Cortex of kidney (tissue), 1 donor: ENCODE measurements at places on chromosomes 2 and 18.

DNA sequence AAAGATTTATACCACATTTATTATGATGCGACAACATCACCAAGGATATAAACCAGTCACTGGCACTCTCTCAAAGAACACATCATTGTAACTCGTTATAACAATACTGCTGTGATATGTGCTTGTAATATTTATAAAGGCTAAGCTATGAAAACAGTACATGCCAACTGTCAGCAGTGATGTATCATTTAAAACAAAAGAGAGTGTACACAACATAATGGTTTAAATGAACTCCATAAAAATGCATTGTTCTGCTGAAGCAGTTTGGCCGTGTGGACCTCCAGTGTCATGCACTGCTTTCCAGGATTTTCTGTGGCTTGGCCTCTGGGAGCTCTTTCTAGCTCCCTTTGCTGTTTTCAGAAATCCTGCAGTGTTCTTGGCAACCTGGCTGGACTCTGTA is 215.6 kb downstream of the MTX2 start:
- DNase-seq, result no peak

GRCh38 chr2:9378433-9379390 is 44.6 kb downstream of the ITGB1BP1 start:
- DNase-seq, result no peak

GRCh38 chr18:45071956-45072355 is 391.3 kb downstream of the SETBP1 start:
- no peak for DNase-seq

- DNase-seq, result no peak
These were observed 512.1 kb upstream of the SYT4 start for GRCh38 chr18:43789234-43790000.

GRCh38 chr2:181304011-181304844 is 153.0 kb upstream of the ITGA4 start:
- DNase-seq, result no peak

DNA sequence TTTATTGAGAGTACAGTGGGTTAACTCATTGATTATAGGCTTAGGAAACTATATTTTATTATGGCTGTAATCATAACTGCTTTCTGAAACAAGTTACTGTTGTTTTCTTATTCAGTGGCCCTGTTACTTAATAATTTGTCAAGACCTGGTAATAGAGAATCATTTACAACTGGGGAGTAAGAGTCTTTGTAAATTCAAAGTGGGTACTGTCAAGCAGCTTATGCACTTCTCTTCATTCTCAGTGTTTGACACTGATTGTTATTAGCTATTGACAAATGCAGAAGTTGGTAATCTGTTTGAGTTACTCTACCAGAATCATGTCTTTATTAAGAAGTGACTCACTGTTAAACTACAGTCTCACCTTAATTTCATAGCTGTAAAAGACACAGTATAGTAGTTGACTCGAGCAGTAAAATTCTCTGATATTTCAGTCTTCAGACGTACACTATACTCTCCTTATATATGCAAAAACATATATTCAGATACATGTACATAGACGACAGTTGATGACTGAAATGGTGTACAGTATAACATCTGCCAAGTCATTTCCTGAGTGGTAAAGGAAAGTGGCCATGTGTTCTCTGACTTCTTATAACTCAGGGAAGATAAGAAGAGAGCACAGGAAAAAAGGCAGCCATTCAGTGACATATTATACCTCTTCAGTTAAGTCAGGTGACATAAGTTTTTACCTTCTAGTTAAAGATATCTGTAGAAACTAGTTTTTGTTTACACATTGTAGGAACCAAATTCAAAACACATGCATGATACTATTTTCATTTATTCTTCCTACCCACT is 36.0 kb upstream of the TTC27 start:
- DNase-seq, result no peak

- no peak for DNase-seq
These were observed 147.5 kb upstream of the SLC39A10 start for GRCh38 chr2:195509551-195509950.

- no peak for DNase-seq
These were observed 27.5 kb downstream of the PMAIP1 start for GRCh38 chr18:59927246-59927825.

DNA sequence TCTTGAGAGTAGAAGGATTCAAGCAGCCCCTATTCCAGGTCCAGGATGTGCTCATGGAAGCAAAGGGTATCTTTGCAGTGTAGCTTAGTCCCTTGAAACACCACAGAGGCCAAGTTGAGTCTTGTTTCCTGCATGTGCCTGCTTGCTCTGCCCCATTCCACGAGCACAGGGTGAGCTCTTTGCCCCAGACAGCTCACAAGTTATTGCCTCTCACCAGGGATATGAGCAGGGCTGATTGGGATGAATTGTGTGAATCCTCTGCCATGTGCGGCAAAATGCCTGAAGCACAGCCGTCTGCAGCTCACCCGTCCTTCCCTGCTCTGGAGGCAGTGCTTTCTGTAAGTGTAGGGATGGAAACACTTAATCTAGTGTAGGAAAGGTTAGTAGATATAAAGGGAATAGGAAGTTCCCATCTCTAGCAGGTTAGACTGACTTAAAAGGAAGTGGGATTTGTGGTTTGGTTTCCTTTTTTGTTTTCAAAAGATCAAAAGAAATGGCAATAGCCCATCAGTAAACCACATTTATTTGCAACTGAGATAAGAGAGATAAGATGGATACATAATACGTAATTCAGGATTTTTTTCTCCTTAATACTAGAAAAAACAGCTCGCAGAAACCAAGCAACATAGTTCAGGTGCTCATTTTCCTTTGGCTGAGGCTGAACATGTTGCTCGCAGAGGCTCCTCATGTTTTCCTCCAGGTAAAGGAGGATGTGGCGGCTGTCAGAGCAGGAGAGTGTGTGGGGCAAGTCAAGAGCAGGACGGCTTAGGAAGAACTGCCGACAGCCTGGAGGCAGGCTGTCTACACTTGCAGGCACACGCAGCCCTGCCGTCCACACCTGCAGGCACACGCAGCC is 41.4 kb downstream of the TMEM182 start:
- DNase-seq, result no peak

DNA sequence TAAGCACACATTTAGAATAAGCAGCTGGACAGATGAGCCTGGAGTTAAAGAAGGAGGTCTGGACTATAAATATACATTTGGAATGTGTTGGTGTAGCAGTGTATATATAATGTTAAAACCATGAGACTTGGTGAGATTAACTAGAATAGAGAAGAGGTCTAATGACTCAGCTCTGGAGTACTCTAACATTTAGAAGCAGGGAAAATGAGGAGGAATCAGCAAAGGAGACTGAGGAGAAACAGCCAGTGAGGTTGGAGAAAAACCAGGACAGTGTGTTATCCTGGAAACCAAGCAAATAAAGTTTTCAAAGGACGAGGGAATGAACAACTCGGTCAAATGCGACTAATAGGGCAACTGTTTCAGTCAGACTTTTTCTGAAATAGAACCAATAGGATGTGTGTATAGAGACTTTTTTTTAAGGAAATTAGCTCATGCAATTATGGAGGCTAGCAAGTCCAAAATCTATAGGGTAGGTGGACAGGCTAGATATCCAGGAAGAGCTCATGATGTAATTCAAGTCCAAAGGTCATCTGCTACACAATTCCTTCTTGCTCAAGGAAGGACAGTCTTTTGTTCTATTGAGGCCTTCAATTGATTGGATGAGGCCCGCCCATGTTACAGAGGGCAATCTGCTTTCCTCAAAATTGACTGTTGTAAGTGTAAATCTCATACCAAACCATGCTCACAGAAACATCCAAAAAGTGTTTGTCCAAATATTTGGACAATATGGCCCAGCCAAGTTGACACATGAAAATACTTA is 10.8 kb upstream of the SESTD1 start:
- no peak for DNase-seq

- no peak for DNase-seq
These were observed 5.0 kb downstream of the EMILIN2 start for GRCh38 chr18:2851771-2852170.

- DNase-seq, result no peak
These were observed 186.9 kb downstream of the ZFP36L2 start for GRCh38 chr2:43039376-43040080.

- no peak for DNase-seq
These were observed 156.1 kb upstream of the SRD5A2 start for GRCh38 chr2:31736695-31737454.

- DNase-seq, result no peak
These were observed 172.8 kb downstream of the RNF144A start for GRCh38 chr2:7089898-7090510.

DNA sequence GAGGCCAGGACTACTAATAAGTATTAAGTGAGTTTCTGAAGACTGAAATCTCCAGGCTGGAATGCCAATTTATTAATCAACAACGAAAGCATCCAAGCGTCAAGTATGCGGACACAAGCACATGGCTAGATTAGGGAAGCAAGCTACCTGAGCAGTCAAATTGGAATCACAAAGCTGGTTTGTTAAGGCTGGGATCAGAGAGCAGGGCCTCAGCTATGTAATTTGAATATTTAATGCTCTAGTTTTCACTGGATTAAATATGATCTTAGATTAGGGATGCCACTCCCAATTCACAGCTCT is 5.7 kb downstream of the CCL20 start:
- no peak for DNase-seq

- no peak for DNase-seq
These were observed 208.0 kb upstream of the FBXO11 start for GRCh38 chr2:48114256-48114655.

DNA sequence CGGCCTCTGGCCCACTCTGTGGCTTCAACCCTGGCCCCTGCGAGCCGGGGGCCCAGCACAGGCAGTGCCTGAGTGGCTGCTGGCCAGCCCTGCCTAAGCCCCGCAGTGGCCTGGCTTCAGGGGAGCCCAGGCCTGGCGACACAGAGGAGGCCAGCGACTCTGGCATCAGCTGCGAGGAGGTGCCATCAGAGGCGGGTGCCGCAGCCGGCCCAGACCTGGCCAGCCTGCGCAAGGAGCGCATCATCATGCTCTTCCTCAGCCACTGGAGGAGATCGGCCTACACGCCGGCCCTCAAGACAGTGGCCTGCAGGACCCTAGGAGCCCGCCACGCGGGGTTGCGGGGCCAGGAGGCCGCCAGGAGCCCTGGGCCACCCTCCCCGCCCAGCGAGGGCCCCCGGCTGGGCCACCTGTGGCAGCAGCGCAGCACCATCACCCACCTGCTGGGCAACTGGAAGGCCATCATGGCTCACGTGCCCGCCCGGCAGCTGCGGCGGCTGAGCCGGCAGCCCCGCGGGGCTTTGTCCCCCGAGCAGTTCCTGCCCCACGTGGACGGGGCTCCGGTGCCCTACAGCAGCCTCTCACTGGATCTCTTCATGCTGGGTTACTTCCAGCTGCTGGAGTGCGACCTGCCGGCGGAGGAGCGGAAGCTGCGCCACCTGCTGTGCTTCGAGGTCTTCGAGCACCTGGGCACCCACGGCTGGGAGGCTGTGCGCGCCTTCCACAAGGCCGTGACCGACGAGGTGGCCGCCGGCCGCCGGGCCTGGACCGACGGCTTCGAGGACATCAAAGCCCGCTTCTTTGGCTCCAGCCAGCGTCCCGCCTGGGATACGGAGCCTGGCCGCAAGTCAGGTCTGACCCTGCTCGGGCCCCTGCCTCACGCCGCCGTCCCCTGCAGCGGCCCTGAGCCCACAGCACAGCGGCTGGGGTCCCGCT is 7.5 kb upstream of the KLHL30 start:
- no peak for DNase-seq
